ENCODE measurements at places on chromosomes 13 and 19.

DNA sequence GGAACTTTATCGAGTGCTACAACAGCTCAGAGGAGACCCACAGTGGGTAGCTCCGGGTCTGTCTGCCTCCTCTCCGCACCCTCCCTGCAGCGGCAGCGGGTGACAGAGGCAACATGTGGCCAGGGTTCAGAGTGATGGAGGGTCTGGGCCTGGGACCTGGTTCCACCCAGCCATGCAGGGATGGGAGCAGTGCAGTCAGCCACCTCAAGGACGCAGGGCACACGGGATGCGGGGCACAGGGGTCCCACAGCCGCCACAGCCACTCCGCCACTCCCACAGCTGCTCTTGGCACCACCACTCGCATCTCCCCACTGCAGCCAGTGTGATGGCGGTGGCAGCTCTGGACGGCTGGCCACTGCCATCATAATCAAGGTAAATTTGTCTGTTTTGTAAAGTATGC is 892.9 kb downstream of the OLFM4 start:
- DNase-seq, result no peak

DNA sequence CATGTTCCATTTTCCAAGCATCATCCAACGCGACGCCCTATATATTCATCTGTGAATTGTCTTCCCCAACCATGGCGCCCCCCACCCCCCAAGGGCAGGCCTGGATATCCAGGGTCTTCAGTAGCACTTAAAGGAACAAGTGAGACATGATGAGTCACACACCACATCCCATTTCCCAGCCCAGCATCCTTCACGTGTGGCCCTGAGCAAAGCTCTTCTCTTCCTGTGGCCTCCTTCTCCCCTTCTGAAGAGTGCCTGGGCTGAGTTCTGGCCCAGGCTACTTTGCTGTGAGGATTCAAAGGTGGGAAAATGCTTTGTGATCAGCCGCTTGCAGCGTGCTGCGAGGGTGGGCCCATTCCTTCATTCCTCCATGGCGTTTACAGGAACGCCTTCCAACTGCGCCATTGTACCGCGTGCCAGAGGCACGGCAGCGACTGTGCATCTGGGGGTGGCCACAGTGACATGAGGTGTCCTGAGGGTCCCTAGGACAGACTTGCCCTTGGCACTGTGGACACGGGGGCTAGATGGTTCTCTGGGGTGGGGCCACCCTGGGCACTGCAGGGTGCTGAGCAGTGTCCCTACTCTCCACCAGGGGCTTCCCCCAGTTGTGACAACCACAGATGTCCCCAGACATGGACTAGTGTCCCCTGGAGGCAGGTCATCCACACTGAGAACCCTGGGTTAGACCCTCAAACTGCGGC is 11.7 kb downstream of the PLIN4 start:
- no peak for DNase-seq

GRCh38 chr13:80050252-80050651 is 290.7 kb downstream of the SPRY2 start:
- DNase-seq, result no peak

DNA sequence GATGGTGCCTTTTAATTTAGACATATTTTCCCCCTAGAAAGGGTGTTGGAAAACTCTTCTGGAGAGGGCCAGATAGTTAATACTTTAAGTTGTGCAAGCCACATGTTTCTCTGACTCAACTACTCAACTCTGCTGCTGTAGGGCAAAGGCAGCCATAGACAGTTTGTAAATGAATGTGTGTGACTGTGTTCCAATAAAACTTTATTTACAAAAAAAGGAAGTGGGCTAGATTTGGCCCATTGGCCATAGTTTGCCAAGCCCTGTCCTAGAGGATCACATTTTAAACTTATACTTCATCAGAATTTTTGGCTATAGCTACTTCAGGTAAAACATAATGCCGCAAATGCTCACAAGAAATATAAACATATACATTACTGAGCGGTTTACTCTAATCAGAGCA is 306.3 kb upstream of the MAB21L1 start:
- DNase-seq, result no peak

- DNase-seq, result no peak
Observed at GRCh38 chr19:28430214-28430613, 782.7 kb downstream of the UQCRFS1 start.

DNA sequence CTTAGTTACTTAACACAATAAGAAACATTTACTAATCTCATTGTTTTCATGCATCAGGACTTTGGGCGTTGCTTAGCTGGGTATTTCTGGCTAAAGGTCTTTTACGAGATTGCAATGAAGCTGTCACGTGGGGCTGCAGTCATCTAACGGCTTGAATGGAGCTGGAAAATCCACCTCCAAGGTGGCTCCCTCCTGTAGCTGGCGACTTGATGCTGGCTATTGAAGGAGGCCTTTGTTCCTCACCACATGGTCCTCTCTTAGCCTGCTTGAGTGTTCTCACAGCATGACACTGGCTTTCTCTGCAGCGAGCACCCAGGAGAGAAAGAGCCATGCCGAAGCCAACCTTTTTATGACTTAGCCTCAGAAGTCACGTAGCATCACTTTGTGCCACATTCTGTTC is 92.0 kb downstream of the NHLRC3 start:
- DNase-seq, result no peak

- DNase-seq, result no peak
Observed at GRCh38 chr19:19078801-19079200, 15.0 kb downstream of the SLC25A42 start.

DNA sequence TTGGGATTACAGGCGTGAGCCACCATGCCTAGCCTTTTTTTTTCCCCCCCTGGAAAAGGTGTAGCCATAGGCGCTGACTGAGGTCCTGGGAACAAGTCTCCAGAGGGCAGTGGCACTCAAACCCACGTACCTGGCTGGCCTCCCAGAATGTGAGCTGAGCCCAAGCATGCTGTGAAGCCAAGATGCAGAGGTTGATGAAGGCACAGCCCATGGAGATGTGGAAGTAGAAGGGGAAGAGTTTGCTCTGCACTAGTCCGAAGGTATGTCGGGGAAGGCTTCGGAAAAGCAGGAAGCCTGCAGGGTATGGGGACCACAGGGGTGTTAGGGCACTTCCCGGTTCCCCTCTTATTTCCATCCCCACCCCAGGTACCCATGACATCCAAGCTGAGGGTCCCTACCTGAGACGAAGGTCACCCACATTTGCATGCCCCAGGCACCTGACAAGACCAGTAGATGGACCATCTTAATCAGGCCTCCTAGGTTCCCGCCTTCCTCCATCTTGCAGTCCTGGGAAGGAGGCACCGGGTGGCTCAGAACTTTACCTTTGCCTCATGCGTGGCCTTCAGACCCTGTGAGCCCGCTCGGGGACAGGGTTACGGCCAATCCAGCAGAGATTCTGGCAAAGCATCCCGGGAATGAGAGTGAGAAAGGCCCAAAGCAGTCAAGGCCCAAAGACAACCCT is 805 bp downstream of the TMEM205 start:
- DNase-seq, result no peak

DNA sequence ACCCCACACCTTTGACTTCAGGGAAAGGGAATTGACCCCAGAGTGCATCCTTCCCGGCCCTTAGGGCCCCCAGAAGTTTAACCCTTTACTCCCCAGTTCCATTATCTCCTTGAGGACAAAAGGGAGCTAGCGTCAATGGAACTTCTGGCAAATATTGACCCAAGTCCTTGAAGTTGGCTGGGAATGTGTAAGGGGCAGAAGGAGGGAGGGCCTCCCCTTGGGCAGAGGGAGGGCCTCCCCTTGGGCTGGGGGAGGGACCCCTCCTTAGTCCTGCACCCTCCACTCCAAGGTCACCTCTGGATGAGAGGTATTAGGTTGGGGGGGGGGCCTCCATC is 3.0 kb upstream of the TMEM59L start:
- no peak for DNase-seq

- peak; percentile 63 for DNase-seq
Observed at GRCh38 chr19:47518139-47518538, 3.3 kb upstream of the NAPA start.

GRCh38 chr13:90594681-90595080 is 752.8 kb upstream of the MIR17HG start:
- no peak for DNase-seq

DNA sequence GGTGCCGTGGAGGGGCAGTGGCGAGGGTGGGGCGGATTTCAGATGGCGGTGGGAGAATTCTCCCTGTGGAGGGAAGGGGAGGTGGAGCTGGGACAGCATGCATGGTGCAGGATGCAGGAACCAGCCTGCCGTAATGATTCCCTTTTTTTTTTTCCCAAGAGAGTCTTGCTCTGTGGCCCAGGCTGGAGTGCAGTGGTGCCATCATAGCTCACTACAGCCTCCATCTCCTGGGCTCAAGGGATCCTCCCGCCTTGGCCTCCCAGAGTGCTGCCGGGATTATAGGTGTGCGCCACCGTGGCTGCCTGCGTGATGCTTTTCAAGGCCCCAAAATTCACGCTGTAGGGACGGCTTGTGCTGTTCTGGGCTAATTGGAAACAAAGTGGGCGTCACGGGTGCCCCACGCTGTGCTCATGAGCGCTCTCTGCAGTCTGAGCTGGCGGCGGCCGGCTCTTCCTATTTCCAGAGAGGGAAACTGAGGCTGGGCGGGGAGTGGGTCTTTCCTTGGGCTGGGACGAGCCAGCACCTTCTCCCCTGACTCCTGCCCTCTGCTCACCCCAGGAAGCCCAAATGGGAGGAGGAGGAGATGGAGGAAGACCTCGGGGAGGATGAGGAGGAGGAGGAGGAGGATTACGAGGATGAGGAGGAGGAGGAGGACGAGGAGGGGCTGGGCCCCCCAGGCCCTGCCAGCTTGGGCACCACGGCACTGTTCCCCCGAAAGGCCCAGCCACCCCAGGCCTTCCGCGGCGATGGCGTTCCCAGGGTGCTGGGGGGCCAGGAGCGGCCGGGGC is 6.2 kb downstream of the ARID3A start:
- no peak for DNase-seq

All from stimulated activated CD8-positive, alpha-beta memory T cell treated with anti-CD3 and anti-CD28 coated beads, Interleukin-15, amount 100 ng/mL, for 4 hours (primary cell).